Activated CD4-positive, alpha-beta T cell treated with anti-CD3 and anti-CD28 coated beads, Interleukin-2, amount 50 U/mL, for 1 hour (primary cell): ENCODE measurements at places on chromosomes 7 and 10.

- no peak for DNase-seq
Observed at GRCh38 chr7:33494474-33494873, 365.1 kb downstream of the BBS9 start.

GRCh38 chr10:119233821-119234220 lies 26.4 kb downstream of the GRK5 start:
- no peak for DNase-seq

- no peak for DNase-seq
Observed at GRCh38 chr7:46155367-46155766, 234.3 kb upstream of the IGFBP3 start.

- no peak for DNase-seq
Observed at GRCh38 chr7:112484671-112485167, 3.9 kb downstream of the LSMEM1 start.

DNA sequence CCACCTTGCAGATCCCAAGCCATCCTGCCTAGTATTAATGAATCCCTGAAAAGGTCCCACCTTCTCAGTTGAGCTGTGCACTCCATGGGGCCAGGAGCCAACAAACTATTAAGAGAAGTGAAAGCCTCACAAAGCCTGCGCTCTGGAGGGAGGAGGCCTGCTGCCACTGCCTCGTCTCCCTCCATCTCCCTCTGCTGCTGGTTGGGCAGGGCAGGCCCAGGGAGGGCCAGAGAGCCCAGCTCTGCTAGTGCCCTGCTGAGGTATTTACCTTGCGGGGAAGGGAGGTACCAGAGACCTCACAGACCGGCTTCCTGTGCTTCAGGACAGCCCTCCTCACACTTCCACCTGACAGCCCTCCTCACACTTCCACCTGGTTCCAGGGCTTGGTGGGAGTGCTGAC lies 171.5 kb downstream of the SH3PXD2A start:
- DNase-seq, result no peak

- no peak for DNase-seq
Observed at GRCh38 chr7:100968031-100968430, 1.3 kb upstream of the MUC12 start.

DNA sequence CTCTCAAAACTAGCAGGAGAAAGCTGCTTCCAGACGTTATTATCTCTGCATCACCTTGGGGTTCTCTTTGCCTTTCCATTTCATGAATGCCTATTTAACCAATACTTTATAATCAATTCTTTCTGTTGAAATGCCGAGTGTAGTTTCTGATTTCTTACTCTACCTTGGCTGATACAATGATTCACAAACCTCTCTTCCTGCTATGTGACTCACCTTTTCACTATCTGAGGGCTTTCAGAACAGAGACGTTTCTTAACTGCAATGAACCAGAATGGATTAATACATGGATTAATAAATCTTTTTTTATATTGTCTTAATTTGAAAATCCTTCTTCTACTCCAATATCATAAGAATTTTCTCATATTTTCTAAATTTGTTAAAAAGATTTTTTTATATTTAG lies 46.4 kb upstream of the ZNF746 start:
- no peak for DNase-seq

DNA sequence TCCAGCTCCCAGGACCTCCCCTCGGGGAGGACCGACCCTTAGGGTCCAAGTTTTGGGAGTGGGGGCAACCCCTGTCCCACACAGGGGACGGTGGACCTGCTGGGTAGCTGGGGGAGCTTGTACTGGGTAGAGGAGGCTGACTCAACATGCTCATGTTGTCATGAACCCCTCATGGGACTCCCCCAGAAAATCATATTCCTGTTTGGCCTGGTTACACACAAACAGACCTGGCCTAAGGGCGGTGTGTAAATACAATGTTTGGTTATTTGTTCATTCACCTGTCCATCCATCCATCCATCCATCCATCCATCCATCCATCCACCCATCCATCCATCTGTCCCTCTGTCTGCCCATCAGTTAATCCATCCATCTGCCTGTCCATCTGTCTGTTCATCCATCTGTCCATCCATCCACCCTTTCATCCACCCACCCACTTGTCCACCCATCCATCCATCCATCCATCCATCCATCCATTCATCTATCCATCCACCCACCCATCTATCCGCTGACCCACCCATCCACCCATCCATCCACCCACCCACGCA lies 92.9 kb downstream of the DNAJB6 start:
- no peak for DNase-seq

DNA sequence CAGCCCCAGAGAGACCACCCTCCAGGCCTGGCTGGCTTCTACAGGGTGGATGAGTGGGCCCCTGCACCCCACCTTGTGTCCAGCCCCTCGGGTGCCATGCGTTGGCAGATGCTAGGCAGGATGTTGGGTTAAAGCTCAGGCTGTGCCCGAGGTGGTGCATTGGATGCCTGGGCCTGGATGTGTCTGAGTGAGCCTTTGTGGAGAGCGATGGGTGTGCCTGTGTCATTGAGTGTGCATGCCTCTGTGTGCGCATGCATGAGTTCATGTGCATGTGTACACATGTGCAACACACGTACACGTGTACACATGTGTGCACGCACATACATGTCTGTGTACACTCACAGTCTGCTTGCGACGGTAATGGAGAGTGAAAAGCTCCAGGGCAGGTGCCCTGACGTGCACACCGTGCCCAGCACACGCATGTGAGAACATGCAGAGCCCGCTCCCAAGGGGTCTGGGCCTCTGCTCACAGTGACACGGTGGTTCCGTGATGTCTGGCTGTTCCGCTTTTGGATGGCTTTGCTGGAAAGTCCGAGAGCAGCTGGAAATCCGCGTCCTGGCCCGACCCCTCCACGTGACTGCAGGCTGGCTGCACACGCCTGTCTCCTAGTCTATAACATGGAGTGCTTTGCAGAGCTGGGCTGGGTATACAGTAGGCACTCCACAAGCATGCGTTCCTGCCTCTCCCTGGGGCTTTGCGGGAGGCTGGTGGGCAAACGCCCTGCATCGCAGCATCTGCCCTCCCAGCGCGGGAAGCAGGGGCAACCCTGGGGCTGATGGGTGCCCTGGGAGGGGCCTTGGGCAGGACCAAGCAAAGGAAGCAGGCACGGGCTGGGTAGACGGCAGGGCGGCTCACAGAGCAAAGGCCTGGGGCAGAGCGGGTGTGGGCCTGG lies 36.9 kb downstream of the ELFN1 start:
- DNase-seq, result no peak

GRCh38 chr7:143203386-143203785 lies 18.5 kb upstream of the TAS2R40 start:
- DNase-seq, result no peak

- DNase-seq, result no peak
Observed at GRCh38 chr10:92720831-92721165, 31.0 kb downstream of the HHEX start.

- no peak for DNase-seq
Observed at GRCh38 chr10:104268405-104268712, 625 bp upstream of the GSTO2 start.

GRCh38 chr7:18580950-18581349 lies 85.4 kb downstream of the HDAC9 start:
- DNase-seq, result no peak

DNA sequence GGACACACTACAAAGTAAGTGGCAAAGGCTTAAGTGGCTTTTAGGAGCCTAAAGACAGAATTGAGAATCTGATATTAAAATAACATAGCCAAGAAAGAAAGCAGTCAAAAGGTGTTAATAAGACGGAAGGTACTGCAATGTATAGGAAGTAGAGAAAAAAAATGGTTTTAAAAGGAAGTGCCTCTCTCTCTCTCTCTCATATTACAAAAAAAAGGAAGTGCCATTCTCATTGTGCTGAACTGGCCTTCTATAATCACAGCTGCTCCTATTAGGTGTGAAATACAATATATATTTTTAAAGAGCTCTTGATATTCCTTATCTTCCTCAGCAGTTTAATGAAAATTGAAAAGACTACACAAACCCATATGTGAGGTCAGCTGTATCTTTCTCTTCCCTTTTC lies 199.4 kb upstream of the NPVF start:
- no peak for DNase-seq

DNA sequence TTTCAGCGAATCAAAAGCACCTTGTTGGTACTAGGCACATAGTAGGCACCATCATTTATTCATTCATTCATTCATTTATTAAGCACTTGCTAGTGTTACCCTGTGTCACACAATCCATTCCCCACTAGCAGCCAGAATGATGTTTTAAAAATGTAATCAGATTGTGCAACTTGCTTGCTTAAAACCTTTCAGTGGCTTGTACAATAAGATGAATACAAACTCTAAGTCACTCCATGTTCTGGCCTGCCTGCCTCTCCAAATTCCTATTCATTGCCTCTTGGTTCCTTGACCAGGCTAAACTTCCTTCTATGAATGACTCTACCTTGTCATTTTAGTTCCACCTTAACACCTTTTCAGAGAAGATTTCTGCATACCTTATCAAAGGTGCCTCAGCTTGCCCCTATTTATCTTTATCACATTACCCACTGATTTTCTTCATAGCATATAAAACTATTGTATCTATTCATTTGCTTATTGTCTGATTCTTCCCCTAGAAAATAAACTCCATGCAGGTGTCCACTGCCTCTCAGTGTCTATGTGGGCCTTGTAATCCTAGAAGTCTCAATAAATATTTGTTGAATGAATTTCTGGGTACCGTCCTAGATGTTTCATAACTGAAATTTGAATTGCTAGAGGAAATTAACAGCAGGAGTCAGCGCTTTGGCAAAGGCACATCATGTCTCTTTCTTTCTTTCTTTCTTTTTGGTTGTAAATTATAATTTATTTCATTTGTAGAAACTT lies 169.5 kb downstream of the TMEM26 start:
- DNase-seq, result no peak

GRCh38 chr10:118870467-118871243 lies 115.9 kb upstream of the CACUL1 start:
- DNase-seq, result no peak

GRCh38 chr10:86446987-86447386 lies 74.6 kb downstream of the WAPL start:
- no peak for DNase-seq

GRCh38 chr10:13529714-13529973 lies 830 bp upstream of the BEND7 start:
- DNase-seq, result no peak

- DNase-seq, result no peak
Observed at GRCh38 chr7:68688416-68689086, 909.7 kb upstream of the AUTS2 start.

DNA sequence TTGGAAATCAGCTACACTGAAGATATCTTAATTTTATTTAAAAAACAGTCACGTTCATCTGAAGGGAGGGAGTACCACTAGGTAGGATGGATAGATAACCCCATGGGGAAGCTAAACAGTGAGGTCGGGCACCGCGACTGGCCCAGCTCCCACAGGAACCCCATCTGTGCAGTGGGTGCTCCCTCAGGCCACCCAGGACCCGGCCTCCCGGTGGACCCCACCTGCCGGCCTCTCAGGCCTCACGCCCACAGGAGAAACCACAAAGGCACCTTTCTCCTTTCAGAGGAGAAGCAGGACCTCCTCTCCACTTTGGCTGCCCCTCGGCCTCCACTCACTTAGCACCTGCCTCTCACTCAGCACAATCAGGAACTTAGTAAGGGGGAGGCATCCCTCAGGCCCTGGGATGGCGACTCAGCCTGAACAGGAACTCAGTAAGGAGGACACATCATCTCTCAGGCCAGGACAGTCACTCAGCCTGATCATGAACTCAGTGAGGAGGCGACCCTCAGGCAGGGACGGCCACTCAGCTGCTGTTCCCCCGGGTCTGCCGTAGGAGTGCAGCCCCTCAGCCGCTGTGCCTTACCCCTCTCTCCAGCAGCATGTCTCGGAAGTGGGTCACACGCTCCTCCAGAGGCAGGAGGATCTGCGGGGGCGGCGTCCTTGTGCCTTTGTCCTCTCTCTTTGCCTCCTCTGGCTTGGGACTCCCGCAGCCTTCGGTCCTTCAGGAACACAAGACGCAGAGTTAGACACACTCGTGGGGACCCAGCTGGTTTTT lies 195.1 kb downstream of the TCERG1L start:
- no peak for DNase-seq

GRCh38 chr7:149811221-149811620 lies 27.0 kb upstream of the ZNF862 start:
- DNase-seq, result no peak

DNA sequence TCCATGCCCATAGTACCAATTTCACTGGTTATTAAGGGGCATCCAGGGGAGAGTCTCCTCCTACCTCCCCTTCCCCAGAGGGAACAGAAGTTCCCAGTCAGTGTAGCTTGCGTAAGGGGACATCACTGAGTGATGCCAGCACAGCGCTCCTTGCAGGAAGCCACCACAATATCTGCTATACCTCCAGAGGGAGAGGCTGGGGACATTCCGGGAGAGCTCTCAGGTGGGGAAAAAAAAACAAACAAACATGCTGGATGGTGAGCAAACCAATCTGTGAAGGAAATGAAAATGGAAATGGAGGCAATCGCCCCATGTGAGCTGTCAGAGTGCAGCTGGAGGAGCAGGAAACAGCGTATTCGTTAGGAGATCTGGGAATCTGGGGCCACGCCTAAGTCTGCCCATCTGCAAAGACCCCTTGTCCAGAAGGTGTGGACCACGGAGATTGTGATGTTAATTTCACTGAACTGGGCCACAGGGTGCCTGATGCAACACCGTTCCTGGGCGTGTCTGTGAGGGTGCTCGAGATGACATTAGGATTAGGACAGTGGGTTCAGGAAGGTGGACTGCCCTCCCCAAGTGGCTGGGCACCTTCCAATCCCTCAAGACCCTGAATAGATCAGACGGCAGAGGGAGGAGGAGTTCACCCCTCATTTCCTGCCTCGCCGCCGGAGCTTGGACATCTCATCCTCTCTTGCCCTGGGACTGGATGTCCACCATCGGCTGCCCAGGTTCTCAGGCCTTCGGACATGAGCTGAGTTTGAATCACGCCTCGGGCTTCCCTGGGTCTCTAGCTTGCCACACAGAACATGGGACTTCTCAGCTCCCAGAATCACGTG lies 30.5 kb downstream of the GNA12 start:
- no peak for DNase-seq

- DNase-seq, result no peak
Observed at GRCh38 chr7:121394709-121395140, 1.4 kb downstream of the FAM3C start.

- no peak for DNase-seq
Observed at GRCh38 chr10:69315100-69315542, 36.8 kb downstream of the HK1 start.

GRCh38 chr7:10888861-10889260 lies 84.8 kb upstream of the PHF14 start:
- no peak for DNase-seq

DNA sequence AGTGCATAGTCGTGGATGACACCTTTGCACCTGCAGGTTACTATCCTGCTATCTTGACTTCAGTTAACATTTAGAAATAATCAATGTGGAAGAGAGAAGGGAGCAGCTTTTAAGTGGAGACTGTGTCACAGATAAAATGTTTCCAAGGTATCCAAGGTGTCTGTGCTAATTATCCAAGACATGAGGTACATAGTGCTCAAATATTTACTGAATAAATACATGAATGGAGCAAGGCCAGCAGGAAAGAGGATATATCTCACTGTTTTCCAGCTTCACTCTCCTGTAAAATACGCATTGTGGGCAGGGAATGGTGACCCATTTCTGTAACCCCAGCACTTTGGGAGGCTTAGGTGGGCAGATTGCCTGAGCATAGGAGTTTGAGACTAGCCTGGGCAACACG lies 552.4 kb downstream of the PHTF2 start:
- DNase-seq, result no peak

- DNase-seq, result no peak
Observed at GRCh38 chr7:30910411-30911073, 1.1 kb upstream of the AQP1 start.
